ENCODE measurements at places on chromosomes 16 and 17. TPM values are rescaled to one million over a fixed set of nuclear protein-coding genes. Genes with fewer than 3 reads are reported as not detected.
A peak's percentile ranks its signal among the peaks of the same experiment; 100 is the strongest.

The CCL16 gene
- total RNA-seq: not detected

The XAF1 gene
- total RNA-seq: 16.5 TPM

The RPL19 gene
- total RNA-seq: 2,724 TPM

The ASPA gene
- total RNA-seq: 2.9 TPM

The CA7 gene
- not detected for total RNA-seq

The RNFT1 gene
- 10.8 TPM for total RNA-seq

The CTRB2 gene
- not detected for total RNA-seq

The CCT6B gene
- total RNA-seq: 2.6 TPM

The CHST6 gene
- total RNA-seq: 0.83 TPM

The GPR179 gene
- 0.29 TPM for total RNA-seq

DNA sequence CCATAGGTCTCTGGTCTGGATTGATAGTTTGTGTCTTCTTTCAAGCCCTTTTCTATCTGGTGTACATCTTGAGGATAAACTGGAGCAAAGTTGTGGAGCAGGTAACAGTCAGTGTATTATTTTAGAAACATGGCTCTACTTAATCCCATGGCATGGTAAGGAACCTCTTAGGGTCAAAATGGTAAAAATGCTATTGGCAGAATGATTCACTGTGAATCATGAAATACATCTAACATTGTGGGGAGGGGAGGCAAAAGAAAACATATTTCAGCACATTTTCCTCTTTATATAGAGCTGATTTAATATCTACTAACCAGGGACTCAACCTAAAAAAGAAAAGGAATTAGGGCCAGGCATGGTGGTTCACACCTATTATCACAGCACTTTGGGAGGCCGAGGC, 17.9 kb upstream of the ALDH3A2 start:
- DNase-seq: no peak

DNA sequence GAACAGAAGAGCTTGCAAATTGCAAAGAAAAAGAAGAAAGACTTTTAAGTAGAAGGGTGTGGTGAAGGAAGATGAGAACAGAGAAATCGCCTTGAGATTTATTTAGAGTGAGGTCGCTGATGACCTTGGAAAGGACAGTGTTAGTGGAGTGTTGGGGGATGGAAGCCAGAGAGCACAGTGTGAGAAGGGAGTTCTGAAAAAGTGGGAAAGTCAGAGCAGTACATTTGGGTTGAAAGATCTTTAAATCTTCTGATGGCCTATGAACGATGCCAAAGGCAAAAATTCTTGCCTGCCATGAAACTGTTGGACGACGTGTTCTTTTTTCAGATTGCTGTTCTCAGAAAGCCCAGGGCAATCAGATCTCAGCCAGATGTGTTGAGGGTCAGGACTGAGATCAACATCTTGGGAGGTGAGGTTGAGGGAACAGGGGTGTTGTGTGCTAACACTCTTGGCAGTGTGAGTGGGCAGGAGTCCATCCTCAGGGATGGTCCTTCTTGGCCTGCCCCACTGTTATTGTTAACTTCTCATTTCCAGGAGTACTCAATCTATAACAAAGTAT, 330.1 kb downstream of the MAP2K6 start:
- DNase-seq: no peak

DNA sequence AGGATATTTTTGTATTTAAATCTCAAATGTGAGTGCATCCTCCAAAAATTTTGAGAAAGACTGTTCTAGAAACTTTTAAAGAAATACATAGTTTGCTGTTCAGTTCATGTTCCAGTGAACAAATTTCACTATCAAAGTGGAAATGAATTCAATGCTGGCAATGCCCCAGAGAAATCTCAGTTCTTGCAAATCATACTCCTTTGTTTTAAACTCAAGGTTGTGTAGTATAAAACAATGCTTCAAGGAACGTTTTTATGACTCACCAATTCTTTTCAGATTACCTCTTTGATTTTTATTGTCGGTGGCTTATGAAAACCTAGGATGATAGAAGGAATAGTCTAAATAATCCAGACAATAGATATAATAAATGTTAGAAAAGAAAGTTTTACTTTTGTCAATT, 17.6 kb downstream of the LPCAT2 start:
- DNase-seq: no peak

DNA sequence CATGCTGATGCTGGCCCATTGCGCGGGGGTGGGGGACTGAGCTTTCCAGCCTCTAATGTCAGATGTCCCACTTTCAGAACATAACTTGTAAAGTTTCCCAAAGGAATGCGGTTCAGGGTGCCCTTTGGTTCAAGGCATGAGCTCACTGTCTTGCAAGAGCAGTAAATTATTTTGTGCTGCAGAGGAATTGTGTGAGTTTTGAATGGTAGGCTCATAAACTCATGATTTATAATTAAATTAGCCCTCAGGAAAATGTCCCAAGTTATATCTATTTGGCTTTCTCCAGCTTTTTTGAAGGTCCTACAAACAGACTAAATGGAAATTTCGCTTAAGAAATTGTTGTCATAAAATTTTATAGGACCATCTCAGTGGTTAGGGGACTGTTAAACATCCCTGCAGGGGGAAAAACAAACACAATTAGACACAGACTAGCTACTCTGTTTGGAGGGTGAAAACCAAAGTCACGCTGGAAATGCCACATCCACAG, 321.8 kb downstream of the HS3ST3B1 start:
- DNase-seq: no peak

DNA sequence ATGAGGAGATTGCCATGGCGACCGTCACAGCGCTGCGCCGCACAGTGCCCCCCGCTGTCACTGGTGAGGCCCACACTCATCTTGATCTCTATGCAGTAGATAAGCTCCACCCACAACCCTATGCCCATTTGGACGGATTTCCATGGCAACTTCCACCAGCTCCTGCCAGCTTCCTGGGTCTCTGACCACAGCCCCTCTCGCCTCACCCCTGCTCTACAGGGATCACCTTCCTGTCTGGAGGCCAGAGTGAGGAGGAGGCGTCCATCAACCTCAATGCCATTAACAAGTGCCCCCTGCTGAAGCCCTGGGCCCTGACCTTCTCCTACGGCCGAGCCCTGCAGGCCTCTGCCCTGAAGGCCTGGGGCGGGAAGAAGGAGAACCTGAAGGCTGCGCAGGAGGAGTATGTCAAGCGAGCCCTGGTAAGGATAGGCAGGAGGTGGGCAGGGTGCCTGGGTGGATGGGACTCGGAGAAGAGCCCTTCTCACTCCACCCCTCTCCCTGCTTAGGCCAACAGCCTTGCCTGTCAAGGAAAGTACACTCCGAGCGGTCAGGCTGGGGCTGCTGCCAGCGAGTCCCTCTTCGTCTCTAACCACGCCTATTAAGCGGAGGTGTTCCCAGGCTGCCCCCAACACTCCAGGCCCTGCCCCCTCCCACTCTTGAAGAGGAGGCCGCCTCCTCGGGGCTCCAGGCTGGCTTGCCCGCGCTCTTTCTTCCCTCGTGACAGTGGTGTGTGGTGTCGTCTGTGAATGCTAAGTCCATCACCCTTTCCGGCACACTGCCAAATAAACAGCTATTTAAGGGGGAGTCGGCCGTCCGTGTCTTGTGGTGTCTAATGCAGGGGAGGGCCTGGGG, 4.3 kb downstream of the ALDOA start:
- no peak for DNase-seq

GRCh38 chr16:28491230-28491969, 474 bp downstream of the CLN3 start:
- peak; percentile 94 for DNase-seq

GRCh38 chr16:3180445-3180878, 7.5 kb upstream of the OR1F1 start:
- no peak for DNase-seq

DNA sequence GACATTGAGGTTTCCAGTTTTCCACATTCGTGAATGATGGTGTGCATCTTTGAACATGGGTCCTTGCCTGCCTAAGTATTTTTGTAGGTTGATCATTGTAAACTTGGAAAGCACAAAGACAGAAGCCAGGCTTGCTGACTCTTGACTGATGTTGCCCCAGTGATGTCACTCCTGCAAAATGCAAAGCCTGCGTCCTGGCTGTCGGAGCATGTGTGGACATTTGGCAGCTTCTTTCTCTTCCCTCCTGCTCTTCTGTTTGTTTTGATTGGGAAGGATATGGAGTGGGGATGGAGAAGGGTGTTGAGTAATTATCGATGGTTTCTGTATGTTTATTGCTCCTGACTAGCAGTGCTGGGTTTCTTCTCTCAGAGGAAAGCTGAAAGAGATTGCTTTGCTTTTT, 3.2 kb downstream of the NDE1 start:
- no peak for DNase-seq

DNA sequence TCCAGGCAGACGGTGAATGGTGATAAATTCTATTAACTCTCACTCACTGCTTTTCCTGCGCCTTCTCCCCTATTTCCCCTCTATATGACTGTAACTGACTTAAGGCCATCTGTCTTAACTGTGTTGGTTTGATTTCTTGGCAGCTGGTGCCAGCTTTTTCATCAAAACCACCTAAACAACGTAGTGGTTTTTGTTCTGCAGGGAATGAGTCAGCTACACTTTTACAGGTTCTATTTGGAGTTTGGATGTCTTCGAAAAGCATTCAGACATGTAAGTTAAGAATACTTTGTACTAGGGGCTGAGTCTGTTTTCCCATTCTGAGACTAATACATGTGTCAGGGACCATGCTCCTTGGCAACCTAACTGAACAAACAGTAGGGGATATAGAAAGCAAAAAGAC, 8.5 kb downstream of the REXO5 start:
- no peak for DNase-seq

DNA sequence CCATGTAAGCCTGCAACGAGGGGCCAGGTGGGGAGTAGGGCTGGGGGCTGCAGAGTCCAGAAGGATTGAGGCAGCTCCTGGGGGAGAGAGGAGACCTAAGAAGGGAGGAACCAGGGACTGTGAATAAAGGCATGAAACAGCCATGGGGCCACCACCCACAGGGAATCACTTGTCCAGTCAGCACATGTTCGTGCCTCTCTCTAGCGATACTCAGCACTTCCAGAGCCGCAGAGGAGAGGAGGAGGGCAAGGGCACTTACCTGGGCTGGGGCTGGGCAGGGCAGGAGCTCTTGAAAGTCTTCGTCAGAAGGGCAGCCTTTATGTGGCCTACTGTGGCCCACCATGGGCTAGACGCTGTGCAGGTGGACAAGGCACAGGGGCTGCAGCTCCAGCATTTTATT, 24.2 kb downstream of the CACNA1G start:
- no peak for DNase-seq

- no peak for DNase-seq
Observed at GRCh38 chr17:21455761-21456160, 79.6 kb downstream of the KCNJ12 start.

DNA sequence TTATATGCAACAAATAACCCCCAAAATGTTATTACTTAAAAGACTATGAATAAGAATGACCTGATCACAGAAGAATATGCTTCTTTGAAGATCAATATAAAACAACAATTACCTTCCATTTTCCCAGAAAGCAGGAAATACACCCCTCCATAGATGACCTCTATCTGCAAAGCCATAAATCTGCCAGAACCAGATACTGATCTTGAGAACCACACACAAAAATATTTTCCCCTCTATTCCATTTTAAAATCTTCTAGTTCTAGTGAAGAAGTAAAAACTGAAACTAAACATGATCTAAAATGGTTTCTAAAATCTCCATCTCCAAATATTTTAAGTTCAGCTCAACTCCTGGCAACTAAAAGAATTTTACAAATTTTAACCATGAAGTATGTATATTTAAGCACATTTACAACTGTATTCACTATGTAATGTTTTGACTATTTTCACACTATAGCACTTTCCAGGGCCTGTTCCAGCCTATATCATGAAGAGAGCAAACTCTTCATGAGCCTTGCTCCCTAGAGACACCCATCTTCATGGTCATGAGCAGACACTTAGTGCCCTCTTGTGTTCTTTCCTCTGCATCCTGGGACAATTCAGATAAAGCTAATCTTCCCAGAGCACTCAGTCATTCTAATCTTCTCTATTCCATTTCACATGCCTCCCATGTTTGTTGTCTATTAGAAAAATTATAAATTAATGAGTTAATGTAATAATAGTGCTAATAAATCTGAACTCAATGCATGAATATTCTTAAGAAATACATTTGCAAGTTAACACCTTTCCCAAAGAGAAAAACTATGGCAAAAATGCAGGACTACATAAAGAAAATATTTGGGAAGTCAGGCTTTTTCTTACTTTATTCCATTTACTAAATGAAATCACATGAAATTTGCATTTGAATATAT, 87.0 kb downstream of the HELZ start:
- no peak for DNase-seq

DNA sequence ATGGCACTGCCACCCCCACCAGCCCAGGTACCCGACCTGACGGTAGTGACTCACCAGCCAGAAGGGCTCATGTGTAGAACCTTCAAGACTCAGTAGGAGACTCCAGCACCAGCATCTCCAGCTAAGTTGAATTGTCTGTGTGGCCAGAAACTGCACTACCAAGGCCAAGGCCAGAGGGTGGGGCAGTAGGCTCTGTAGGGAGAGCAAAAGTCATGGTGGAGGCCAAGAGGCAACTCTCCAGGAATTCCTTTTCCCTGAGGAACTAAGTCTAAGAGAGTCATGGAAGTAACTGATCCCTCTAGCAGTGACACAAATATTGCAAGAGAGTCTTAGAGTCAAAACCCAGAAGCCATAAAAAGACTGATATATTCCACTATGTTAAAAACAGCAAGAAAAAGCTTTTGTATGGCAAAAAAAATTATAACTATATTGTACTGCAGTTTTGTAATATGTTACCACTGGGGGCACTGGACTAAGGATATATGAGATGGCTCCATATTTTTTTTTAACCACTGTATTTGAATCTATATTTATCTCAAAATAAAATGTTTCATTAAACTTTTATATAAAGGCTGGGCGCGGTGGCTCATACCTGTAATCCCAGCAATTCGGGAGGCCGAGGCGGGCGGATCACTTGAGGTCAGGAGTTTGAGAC, 30.2 kb upstream of the GUCY2D start:
- DNase-seq: no peak

DNA sequence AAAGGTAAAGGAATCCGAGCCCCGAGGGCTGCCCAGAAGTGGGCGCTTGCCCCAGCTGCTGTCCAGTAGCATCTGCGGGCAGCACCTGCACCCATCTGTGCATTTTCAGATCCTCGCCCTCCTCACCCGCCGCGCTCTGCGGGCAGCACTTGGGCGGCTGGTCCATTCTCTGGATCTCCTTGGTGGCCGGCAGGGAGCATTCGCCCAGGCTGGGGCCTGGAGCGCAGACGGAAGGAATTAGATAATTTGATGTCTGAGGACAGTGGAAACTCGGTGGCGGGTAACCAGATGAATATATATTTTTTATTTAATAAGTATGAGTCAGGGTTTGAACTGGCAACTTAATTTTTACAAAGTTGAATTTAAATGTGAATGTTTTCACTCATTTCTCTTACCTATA, 88.5 kb downstream of the NPIPB11 start:
- DNase-seq: no peak

DNA sequence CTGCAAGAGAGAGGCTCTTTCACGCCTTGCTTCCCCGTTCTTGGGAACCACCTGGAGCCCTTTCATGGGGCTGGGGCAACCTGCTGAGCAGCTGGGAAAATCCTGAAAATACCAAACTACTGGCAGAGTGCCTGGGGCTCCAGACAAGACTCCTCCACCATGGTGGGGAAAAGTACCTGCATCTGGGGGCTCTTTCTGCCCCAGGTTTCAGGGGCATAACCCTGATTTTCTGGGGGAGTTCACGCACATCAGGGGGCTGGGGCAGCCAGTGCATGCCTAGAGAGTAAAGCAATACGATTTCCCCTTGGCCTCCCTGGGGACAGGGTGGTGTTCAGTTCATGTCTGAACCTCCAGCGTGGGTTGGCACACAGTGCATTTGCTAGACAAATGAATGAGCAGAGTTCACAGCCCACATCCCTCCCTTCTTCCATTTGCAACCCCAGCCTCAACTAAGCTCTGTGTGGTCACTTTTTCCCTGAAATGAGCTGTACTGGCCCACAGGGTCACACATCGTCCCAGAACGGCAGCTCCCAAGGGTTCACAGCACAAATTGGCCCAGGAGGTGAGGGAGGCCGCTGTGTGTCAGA, 5.2 kb upstream of the CDC42EP4 start:
- no peak for DNase-seq

All from esophagus muscularis mucosa (tissue), 4 donors.